ENCODE measurements at places on chromosomes 4 and X. TPM values are rescaled to one million over a fixed set of nuclear protein-coding genes. Genes with fewer than 3 reads are reported as not detected.
A peak's percentile ranks its signal among the peaks of the same experiment; 100 is the strongest.

GPR50 gene
- not detected for total RNA-seq

ART3 gene
- total RNA-seq, result not detected

COX7B gene
- total RNA-seq, result 100 TPM

PIM2 gene
- 276 TPM for total RNA-seq

F8A2 gene
- total RNA-seq, result not detected

DRD5 gene
- not detected for total RNA-seq

CWH43 gene
- total RNA-seq, result not detected

AKAP17A gene
- 125 TPM for total RNA-seq

F11 gene
- not detected for total RNA-seq

DNA sequence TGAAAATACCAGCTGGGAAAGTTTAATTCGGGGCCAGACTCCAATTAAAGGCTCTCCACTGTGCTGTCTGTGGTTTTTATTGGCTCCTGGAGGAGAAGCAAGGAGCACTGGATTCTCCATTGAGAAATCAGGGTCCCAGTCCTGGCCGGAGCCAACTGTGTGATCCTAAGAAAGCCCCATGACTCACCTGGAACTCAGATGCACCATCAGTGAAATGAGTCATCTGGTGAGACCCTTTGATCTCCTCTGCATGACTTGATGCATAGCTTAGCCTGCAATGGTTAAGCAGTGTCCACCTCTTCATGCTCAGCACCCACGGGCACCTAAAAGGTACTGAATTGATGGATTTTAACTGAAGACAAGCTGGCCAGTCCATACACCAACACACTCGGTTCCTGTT is 119.2 kb upstream of the VCX3B start:
- no peak for DNase-seq
- H3K4me3 ChIP-seq, result no peak overlapping the region
- H3K27me3 ChIP-seq, result no peaks in the 10 kb centered on the region

- no peak for DNase-seq
- no peaks in the 10 kb centered on the region for H3K36me3 ChIP-seq
- H3K4me3 ChIP-seq, result no peak overlapping the region
- no peak overlapping the region for H3K27ac ChIP-seq
- H3K4me1 ChIP-seq, result no peaks in the 10 kb centered on the region
Observed at GRCh38 chr4:13891544-13891939, 264.0 kb upstream of the BOD1L1 start.

DNA sequence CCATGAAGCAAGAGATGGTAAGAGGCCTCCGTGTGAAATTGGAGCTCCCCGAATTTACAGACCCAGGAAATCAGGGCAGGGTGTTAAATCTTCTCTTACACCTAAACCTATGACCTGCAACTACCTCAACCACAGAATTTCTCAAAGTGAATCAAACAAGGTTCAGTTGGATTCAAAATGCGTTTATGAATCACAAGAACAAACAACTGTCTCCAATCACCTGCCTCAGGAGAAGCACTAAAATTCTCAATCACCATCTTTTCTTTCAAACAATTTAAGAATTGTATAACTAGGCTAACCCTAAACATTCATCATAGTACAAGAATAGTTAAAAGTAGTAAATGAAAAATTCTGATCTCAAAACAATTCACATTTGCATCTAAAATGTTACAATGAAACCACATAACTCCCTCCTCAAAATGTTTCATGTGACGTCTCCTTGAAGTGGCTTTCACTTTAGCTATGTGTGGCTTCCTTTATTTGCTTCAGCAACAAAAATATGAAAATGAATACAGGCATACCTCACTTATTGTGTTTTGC is 19.2 kb downstream of the PPP3CA start:
- no peak overlapping the region for H3K27ac ChIP-seq
- H3K36me3 ChIP-seq, result no peaks in the 10 kb centered on the region
- H3K27me3 ChIP-seq, result no peaks in the 10 kb centered on the region
- DNase-seq, result peak; percentile 52
- H3K4me1 ChIP-seq, result peaks cover 18% of the 10 kb centered on the region
- H3K4me3 ChIP-seq, result peak overlapping the region; percentile 31

DNA sequence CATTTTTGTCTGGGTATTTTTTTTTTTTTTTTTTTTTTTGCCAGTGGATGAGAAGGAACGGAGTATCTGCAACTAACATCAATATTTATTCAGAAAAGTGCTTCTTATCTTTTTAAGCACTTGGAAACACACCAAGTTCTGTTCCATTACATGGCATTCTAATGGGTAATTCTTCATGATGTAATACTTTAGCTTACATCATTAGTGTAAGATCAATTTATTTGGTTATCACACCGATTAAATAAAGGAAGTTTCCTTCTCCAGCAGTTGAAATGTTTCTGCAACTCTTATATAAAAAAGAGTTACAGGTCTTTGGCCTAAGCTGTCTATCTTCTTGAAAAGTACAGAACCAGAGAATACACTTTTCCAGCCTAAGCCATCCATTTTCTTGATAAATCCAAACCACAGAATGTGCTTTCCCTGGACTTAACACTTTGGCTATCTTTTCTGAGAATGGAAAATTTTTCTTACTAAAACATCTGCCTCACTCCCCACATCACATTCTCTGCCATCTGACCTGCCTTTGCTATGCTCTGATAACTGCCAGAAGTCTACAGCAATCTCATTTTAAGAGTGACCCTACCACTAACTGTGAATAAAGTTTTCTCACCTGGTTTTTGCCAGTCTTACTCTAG is 191.9 kb upstream of the MAB21L2 start:
- H3K4me3 ChIP-seq, result no peak overlapping the region
- H3K27ac ChIP-seq, result no peak overlapping the region

GRCh38 chrX:40759374-40759773 is 24.0 kb upstream of the MED14 start:
- no peaks in the 10 kb centered on the region for H3K27me3 ChIP-seq
- H3K27ac ChIP-seq, result no peak overlapping the region
- H3K4me3 ChIP-seq, result no peak overlapping the region
- no peaks in the 10 kb centered on the region for H3K36me3 ChIP-seq
- no peak for DNase-seq

DNA sequence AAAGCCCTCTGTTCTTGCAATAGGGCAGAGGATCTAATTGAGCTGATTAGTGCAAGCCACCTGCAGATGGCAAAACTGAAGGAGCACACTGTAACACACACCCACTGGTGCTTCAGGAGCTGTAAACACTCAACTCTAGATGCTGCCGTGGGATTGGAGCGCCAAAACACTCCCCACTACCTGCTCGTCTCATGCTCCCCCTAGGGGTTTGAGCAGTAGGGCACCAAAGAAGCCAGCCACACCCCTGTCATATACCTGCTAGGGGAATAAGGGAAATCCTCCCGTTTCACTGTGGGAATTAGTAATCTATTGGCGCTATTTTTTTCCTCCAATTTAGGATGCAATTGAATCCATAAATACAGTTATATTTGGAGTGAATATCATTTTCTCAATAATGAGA is 360.2 kb downstream of the GLUD2 start:
- H3K27ac ChIP-seq, result no peak overlapping the region
- H3K36me3 ChIP-seq, result no peaks in the 10 kb centered on the region
- no peaks in the 10 kb centered on the region for H3K4me1 ChIP-seq

GRCh38 chr4:124573056-124573455 is 139.5 kb downstream of the ANKRD50 start:
- H3K27ac ChIP-seq, result no peak overlapping the region
- no peaks in the 10 kb centered on the region for H3K27me3 ChIP-seq
- H3K36me3 ChIP-seq, result no peaks in the 10 kb centered on the region
- H3K4me3 ChIP-seq, result no peak overlapping the region
- no peak for DNase-seq

DNA sequence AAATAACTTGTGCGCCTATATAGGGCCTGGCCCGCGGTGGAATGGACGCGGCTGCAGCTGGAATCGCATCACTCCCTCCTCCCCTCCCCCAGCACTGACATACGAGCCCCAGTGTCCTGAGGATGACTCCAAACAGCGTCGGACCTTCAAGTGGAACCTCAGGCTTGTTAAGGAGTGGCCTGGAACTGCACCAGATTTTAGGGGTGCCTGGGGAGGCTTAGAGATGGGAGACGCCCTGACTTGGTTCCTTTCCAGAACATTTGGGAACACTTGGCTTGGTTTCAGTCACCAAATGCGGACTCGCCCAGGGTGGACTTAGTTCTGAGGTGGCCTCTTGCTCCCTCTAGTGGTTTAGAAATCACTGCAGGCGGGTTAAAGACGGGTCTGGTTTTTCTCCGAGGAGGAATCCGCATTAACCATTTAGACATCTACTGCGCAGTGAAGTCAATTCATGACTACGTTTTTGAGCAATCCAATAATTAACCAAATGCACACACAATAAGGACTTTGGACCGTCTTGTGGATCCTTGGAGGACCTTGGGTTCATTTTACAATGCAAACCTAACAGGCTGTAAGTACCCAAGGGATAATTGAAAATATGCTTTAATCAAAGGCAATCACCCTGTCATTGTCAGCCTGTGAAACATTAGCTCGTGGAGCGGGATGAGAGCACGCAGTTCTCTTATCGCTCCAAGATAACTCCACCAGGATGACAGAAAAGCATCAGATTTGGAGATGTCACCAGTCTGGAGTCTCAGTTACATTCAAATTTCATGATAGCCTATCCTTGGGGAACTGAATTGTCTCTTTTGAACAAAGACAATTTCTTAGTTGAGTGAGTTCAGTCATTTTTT is 11.2 kb upstream of the PDGFRA start:
- no peak overlapping the region for H3K27ac ChIP-seq
- H3K27me3 ChIP-seq, result no peaks in the 10 kb centered on the region
- peaks cover 5% of the 10 kb centered on the region for H3K4me1 ChIP-seq
- no peak overlapping the region for H3K4me3 ChIP-seq
- no peaks in the 10 kb centered on the region for H3K36me3 ChIP-seq
- DNase-seq, result peak; percentile 73

GRCh38 chr4:3746701-3747580 is 19.2 kb upstream of the ADRA2C start:
- H3K27me3 ChIP-seq, result no peaks in the 10 kb centered on the region
- H3K36me3 ChIP-seq, result no peaks in the 10 kb centered on the region
- no peaks in the 10 kb centered on the region for H3K4me1 ChIP-seq
- no peak for DNase-seq
- H3K27ac ChIP-seq, result no peak overlapping the region
- H3K4me3 ChIP-seq, result no peak overlapping the region

DNA sequence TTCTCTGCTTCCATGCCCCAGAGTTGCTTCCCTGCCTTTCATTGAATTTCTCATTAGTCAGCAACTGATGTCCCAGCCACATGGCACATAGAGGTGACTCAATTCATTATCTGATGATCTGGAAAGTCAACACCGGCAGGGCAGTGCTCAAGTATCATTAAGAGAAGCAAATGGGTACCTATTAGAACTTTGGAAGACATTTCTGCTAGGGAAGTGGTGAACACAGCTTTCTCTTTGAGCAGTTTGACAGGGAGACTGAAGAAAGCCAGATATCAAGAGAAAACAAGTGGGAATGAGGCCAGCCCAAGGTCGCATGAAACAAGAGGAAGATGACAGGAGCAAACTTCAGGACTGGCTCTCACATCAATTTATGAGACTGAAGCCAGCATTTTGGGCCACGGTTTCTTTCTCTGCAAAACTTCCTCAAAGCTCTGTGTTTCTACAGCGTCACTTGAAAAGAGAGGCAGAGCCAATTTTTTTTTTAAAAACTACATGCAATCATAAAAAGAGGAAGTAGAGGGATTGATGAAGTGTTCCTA is 108.3 kb upstream of the RPS6KA3 start:
- H3K36me3 ChIP-seq, result no peaks in the 10 kb centered on the region
- no peaks in the 10 kb centered on the region for H3K27me3 ChIP-seq
- H3K4me3 ChIP-seq, result no peak overlapping the region

- H3K4me3 ChIP-seq, result no peak overlapping the region
- H3K27ac ChIP-seq, result no peak overlapping the region
- no peaks in the 10 kb centered on the region for H3K27me3 ChIP-seq
- no peaks in the 10 kb centered on the region for H3K36me3 ChIP-seq
- H3K4me1 ChIP-seq, result no peaks in the 10 kb centered on the region
Observed at GRCh38 chr4:21454831-21455230, 493.7 kb downstream of the KCNIP4 start.

- H3K27me3 ChIP-seq, result no peaks in the 10 kb centered on the region
- H3K36me3 ChIP-seq, result no peaks in the 10 kb centered on the region
- H3K4me1 ChIP-seq, result no peaks in the 10 kb centered on the region
- H3K4me3 ChIP-seq, result no peak overlapping the region
- H3K27ac ChIP-seq, result no peak overlapping the region
- DNase-seq, result no peak
Observed at GRCh38 chr4:107815158-107815557, 9.6 kb upstream of the SGMS2 start.

- no peak for DNase-seq
- no peaks in the 10 kb centered on the region for H3K4me1 ChIP-seq
- H3K27ac ChIP-seq, result no peak overlapping the region
- H3K36me3 ChIP-seq, result no peaks in the 10 kb centered on the region
- H3K4me3 ChIP-seq, result no peak overlapping the region
Observed at GRCh38 chr4:41267997-41268396, 11.3 kb downstream of the UCHL1 start.

GRCh38 chrX:129724754-129725153 is 14.0 kb upstream of the XPNPEP2 start:
- H3K27ac ChIP-seq, result no peak overlapping the region
- no peak overlapping the region for H3K4me3 ChIP-seq
- no peaks in the 10 kb centered on the region for H3K27me3 ChIP-seq
- no peaks in the 10 kb centered on the region for H3K36me3 ChIP-seq

DNA sequence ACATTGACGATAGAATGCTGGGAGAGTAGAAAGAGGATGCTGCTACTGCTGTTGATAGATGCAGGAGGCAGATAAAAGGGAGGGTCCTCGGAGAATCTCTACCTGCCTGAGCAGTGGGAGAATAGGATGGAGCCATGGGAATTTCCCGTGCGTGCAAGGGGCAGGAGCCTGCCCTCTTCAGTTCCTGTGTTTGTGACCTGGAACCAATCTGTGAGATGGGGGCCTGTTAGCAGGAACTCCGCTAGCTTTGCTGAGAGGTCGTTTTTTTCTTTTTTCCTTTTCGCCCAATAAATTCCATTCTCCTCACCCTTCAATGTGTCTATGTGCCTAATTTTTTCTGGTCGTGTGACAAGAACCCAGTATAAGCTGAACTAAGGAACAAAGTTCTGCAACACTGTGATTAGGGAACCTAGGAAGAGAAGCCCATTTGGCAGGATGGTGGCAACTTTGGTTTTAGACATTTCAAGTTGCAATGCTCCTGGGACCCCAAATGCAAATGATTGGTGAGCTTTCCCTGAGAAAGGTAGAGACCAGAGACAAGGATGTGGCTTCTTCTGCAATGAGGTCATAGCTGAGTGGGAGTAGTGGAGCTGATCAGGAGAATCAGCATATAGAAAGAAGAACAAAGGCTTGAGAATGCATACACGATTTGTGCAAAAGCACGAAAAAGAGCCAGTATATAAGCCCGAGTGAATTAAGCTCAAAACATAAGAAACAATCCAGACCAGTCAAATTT is 23.9 kb downstream of the SLC39A8 start:
- H3K27ac ChIP-seq, result no peak overlapping the region
- no peaks in the 10 kb centered on the region for H3K36me3 ChIP-seq
- DNase-seq, result no peak
- H3K27me3 ChIP-seq, result no peaks in the 10 kb centered on the region

DNA sequence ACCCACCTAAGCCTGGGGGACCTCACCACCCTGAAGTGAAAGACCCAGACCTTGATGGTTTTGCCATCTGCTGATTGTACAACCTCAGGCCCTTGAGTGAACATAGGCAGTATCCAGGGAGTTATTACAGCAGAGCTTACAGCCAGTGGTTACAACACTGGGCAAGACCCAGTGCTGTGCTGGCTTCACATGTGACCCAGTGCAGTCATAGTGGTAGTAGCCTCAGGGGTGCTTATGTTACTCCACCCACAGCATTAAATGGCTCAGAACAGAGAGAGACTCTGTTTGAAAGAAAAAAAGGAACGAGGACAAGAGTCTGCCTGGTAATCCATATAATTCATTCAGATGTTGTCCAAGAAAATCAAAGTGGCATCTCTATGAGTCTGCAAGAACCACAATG is 45.2 kb upstream of the DACH2 start:
- no peaks in the 10 kb centered on the region for H3K27me3 ChIP-seq
- no peak for DNase-seq
- no peaks in the 10 kb centered on the region for H3K36me3 ChIP-seq
- no peak overlapping the region for H3K27ac ChIP-seq
